ENCODE measurements at places on chromosomes 12 and 14.

DNA sequence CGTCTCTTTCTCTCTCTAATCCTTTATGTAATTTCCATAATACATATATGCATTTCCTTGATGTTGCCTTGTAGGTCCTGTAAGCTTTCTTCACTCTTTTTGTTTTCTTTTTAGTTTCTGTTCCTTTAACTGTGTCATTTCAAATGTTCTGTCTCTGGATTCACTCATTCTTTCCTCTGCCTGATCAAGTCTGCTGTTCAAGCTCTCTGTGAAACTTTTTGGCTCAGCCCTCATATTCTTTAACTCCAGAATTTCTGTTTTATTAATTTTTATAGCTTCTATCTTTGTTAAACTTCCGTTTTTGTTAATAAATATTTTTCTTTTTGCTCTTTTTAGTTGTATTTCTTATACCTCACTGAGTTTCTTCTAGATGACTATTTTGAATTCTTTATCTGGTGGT is 321.3 kb upstream of the LMO3 start:
- no peak for DNase-seq

DNA sequence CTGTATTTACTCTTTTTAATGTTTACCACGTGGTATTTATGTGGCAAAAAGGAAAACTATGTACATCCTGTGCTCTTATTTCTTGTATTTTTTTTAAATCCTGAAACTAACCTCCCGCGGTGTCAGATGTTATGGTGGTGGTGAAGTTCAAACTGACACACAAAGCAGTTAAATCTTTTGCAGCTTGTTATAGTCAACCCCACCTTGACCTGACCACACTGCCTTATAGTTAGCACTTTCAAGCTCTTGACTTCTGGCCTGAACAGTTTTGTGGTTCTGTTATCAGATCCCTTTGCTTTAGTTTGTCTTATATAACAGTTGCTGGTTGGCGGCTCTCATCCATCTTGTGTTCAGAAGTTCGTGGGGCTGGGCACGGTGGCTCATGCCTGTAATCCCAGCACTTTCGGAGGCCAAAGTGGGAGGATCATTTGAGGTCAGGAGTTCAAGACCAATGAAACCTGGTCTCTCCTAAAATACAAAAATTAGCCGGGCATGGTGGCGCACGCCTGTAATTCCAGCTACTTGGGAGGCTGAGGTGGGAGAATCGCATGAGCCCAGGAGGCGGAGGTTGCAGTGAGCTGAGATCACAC is 2.1 kb downstream of the UNG start:
- no peak for DNase-seq

DNA sequence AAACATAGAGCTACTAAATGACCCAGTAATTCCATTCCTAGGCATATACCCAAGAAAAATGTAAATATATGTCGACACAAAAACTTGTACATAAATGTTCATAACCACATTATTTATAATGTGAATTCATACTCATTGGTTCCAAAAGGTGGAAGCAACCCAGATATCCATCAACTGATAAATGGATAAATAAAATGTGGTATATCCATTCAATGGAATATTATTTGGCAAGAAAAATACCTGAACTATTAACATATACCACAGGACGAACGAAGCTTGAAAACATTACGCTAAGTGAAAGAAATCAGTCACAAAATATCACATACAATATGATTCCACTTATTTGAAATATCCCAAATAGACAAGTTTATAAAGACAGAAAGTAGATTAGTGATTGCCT is 99.0 kb upstream of the SOX5 start:
- no peak for DNase-seq

DNA sequence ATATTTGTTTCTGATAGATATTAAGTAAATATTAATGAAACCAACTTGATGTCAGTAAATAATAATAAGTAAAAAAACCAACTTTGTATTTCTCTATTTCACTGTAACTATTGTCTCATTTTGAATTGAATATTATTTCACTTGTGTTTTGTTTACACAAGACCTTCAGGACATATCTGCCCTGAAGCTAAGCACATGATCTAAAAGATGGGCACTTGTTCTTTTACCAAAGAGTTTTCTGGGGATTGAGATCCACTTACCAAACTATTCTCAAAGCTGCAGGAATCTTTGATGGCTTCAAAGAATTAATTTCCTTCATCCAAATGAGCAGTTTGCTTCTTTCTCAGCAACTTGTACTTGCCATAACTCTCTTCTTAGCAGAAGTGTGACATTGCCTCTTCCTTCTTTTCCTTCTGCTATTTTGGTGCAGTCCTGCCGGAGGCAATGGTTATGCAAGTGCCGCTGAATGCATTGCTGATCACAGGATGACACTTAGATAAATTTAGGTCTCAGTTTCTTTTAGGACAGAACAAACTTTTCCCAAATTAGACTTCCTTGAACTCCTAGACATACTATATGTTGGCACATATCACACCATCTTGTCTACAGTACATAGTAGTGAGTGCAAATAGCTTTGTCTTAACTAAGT is 9.2 kb downstream of the FAR2 start:
- no peak for DNase-seq

DNA sequence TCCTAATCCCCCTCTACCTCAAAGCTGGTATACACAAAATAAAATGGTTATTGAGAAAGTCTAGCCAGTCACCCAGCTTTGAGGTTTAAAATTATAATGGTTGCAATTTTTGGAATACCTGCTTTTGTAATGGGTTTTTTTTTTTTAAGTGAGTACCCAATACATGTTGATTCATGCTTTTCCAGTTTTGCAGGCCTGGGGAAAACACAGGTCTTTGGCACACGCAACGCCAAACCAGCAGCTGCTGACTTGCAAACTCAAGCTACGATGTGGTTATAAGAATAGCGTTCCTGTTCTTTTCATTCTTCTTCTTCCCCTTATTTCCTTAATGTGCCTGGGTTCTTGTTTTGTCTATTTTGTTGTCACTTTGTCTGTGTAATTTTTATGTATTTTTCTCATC is 233.0 kb downstream of the EGLN3 start:
- no peak for DNase-seq

GRCh38 chr12:11228296-11228879 is 41.1 kb downstream of the PRB3 start:
- DNase-seq, result peak; percentile 58

GRCh38 chr12:130871286-130872178 is at the start of gene RAN:
Gene RAN, plus strand, starts transcription at chr12:130872066. Its CDS starts 528 bp downstream, at chr12:130872594.
- DNase-seq, result peak; percentile 95

DNA sequence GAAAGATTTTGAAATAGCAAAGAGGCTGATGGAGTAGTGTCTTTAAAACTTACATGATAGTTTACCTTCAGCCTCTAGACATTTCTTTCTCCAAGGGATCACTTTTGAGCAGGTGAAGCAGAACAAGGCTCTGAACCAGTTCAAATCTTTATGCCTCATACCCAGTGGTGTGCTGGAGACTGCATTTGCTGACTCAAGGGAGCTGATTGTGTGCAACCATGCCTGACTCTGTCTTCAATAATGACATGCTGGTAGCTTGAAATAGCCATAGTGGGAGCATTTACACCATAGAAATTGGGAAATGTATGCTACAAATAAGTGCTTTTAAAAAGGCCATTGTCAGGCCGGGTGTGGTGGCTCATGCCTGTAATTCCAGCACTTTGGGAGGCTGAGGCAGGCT is 482.0 kb downstream of the TMTC2 start:
- no peak for DNase-seq

GRCh38 chr12:11624116-11624515 is 25.4 kb upstream of the ETV6 start:
- no peak for DNase-seq

GRCh38 chr12:16246264-16246663 is 31.2 kb downstream of the SLC15A5 start:
- no peak for DNase-seq

- no peak for DNase-seq
These were observed 16.5 kb upstream of the DYRK2 start for GRCh38 chr12:67632005-67632404.

GRCh38 chr14:32913725-32914124 is 25.0 kb upstream of the NPAS3 start:
- DNase-seq, result no peak

GRCh38 chr14:104443391-104444158 is 136.0 kb upstream of the C14orf180 start:
- no peak for DNase-seq

DNA sequence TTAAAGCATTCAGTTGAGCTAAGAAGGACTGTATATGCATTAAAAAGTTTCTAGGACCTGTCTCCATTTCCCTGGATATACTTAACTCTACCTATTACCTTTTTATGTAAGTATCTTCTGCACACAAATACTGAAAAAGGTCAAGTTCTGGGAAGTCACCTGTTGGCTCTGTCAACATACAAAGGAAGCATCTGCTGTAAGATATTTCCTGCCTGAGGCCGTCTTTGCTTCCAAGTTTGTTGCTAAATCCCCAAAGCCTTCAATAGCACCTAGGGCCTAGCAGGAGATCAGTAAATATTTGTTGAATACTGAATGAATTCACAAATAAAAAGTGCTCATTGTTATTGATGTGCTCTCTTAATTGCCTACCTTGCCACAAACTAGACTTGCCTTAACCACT is 188.4 kb downstream of the DUSP6 start:
- DNase-seq, result no peak

- DNase-seq, result no peak
These were observed 29.3 kb downstream of the FGD6 start for GRCh38 chr12:95187865-95188415.

GRCh38 chr12:94684416-94685142 is 34.2 kb upstream of the TMCC3 start:
- DNase-seq, result no peak

- no peak for DNase-seq
These were observed 139.3 kb upstream of the LMNTD1 start for GRCh38 chr12:25692115-25693035.

- DNase-seq, result no peak
These were observed 597.3 kb downstream of the NRXN3 start for GRCh38 chr14:78767436-78767835.

DNA sequence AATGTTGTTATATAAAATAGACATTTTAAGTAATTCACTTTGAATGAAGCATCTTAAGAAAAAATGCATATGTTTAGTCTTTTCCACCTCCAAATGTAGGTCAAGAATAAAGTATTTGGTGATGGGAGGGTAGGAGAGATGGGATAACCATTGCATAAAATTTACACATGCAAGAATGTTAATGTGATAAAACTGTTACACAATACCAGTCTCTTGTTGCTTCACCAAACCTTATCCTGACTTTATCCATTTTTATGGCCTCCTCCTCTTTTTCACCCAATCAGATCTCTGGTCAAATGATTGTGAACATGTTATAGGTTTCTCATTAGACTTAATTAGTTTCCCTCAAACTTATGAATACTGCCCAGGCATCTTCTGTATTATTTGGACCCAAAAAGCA is 994.5 kb upstream of the FLRT2 start:
- no peak for DNase-seq

- DNase-seq, result no peak
These were observed 25.0 kb downstream of the GCH1 start for GRCh38 chr14:54877703-54878021.

DNA sequence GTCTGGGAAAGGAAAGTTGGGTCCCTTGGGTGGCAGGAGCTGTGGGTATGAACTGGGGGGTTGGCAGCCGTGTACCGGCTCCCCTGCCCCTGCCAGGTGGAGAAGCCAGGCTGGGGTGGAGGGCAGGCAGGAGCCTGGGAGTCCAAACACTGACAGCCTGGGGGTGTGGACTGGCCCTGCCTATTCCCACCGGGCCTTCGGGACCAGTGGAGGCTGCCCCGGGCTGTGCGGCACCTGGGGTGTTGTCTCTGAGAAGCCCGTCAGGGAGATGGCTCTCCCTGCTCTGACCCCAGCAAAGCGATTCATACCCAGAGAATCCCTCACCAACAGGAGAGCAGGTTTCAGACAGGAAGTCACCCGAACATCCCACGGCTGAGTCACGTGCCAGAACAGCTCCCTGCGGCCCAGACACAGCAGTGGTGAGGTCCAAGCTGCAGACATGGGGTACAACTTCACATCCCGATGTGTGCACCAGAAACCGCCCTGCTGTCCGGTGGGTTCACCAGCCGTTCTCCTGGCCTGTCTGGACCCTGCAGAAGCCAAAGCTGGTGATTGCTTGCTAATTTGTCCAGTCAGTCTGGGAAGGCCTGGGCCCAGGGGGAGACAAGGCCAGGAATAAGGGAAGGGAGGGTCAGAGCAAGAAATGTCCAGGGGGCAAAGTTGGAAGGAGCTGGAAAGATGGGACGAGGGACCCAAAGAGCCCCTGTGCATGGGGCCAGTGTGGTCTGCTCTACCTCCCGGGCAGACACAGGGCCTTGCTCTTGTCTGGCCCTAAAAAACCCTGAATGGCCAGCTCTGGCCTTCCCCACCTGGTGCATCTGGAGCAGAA is 2.1 kb upstream of the GPR132 start:
- DNase-seq, result peak; percentile 85

DNA sequence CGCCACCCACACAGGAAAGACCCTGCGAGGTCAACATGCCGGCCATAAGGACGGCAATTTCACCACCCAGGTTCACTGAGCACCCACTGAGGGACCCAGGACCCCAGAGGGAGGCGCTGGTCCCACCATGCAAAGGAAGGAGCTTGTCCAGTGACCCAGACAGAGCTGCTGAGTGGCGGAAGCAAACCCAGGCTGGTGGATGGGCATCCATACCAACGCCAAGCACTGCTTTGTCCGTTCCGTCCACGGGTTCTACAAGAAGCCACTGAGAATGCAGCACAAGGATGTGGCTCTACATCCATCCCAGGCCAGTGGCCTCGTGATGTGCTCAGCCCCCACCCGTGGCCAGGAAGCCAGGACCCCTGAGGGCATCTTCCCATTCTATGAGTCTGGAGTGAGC is 23.8 kb upstream of the GOLGA3 start:
- DNase-seq, result no peak

DNA sequence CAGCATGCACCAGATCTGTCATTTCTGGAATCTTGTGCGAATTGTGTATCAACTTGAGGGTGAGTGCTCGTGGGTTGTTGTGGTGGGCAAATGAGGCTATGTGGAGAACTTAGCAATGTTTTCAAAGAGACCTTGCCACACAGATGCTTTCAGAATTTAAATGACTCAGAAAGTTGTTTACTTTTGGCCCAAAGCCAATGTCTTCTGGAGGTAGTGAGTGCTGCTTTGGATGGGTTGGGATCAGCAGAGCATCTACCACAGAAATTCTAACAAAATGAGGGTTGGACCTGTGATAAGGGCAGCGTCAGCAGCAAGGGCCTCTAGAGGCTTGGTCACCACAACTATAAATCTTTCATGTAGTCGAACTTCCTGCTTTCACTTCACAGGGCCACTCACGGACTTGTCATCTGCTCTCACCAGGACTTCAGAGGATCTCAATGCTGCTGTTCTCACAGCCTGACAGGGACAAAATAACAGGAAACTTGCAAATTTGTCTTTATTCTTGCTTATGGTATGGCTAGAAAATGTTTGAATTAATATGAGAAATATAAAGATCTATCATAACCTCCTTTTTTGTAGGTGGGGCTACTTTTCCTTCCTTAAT is 111.4 kb downstream of the DACT1 start:
- peak; percentile 54 for DNase-seq

DNA sequence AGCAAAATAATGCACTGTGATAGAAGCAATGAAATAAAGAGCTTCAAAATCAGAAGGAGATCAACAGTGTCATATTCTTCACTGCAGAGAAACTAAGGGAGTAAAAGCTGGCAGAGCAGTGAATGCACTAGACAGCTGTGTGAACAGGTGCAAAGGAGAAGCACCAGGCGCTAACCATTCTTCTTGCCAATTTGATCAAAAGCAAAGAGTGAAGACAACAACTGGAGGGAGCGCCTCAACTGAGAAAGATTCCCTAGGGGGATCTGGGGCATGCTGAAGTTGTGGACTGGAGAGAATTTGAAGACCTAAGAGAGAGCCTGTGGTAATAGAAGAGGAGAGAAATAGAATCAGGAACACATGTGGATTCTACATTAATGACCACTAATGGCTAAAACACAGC is 50.4 kb upstream of the OVCH1 start:
- no peak for DNase-seq
